ENCODE measurements at places on chromosomes 11 and 22.

GRCh38 chr11:21650961-21651360 lies 541.9 kb upstream of the ANO5 start:
- no peak for DNase-seq

DNA sequence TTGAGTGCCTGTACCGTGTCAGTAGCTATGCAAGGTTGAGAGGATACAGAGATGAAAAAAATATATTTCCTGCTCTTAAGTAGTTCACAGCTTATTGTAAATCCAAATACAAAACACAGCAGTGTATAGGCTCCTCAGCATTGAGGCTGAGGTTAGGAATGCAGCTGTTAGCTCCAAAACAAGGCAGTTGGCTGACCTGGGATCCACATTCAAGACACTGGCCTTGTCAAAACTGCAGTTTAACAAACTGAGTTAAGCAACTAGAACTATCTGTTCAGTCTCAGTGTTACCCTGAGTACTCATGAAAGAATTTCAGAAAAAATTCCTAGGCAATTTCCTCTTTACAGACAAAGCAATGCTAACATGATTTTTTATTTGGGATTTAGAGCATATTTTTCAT lies 42.8 kb downstream of the REXO2 start:
- no peak for DNase-seq

DNA sequence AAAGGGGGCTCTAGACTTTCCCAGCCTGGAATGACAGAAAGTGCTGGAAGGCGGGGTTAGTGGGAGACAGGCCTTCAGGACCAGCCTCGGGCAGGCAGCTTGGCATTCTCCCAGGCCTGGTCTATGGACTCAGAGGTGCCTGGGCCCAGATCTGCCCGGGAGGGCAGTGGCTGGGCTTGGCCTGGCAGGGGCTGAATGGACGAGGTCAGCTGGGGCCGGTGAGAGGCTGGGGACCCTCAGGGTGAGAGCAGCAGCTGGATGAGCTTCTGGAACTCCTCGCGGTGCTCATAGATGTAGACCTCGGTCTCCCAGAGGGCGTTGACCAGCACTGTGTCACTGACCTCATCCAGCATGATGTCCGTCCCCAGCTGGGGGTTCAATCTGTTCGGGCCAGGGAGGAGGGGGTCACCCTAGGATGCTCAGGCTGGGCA lies 1.5 kb upstream of the BAIAP2L2 start:
- DNase-seq = no peak

GRCh38 chr22:18973264-18974031 lies 37.4 kb upstream of the PRODH start:
- no peak for DNase-seq

DNA sequence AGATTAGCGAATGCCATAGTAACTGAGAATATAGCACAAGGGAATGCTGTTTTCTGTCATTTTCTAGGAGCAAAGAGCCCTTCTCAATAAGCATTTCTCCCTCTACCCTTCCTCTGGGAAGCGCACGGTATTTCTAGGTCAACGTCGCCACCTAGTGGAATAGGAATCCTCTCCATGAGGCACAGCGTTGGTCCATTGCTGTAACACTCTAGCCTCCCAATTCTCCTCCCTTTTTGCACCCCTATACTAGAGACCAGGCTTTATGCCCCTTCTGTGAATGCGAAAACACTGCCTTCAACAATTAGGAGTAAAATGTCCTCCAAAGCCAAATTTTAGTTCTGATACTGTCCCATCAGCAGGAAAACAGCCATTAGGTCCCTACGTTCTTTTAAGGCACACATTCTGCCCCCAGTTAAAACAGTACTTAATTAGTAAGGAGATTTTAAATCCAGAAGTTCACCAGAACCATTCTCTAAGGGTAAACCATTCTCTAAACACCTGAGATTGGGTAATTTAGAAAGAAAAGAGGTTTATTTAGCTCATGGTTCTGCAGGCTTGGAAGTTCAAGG lies 12.8 kb upstream of the HYLS1 start:
- DNase-seq = peak; percentile 73

- DNase-seq = no peak
These were observed 21.8 kb upstream of the TP53AIP1 start for GRCh38 chr11:128964463-128964930.

- no peak for DNase-seq
These were observed 125.6 kb upstream of the BLID start for GRCh38 chr11:122241566-122241965.

DNA sequence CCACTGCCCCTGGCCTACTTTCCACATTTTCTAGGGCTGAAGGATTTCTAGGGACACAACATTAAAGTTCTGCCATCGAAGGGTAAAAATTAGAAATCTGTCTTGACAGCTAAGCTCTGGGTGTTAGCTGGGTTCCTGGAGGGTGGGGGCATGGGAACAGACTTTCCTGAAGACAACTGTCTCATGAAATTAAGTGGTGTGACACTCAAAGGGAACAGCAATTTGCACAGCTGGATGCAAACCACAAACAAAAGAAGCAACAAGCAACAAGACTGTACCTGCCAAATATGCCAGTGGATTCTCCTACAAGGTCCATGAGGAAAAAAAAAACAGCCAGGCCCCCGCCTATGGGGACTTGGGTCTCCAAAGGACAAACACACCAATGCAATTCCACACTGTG lies 32.5 kb downstream of the WT1 start:
- DNase-seq = no peak

GRCh38 chr11:66278363-66279091 lies 552 bp downstream of the CNIH2 start:
- DNase-seq = no peak

- DNase-seq = no peak
These were observed at the start of gene LIF for GRCh38 chr22:30245985-30246813. LIF (minus strand) TSS chr22:30246759; CDS start chr22:30246695, 64 bp downstream.

DNA sequence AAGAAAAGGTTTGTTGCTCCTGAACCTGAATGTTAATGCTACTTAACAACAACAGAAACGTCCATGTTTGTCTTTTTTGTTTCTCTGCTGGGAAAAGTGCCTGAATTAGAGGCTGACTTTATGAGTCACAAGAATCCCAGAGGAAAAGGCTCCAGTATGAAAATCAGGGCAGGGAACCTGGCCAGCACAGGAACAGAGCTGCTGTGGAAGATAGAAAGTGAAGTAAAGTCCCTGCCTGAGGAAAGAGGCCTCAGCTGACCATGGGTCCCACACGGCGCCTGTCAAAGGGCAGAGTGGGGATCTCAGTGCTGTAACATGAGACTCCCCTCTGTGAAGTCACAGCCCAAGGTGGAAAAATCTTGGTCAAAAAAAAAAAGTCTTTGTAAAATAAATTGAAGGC lies 632.3 kb upstream of the CCDC90B start:
- DNase-seq = no peak

GRCh38 chr11:133515107-133515506 lies 17.2 kb downstream of the OPCML start:
- DNase-seq = no peak

DNA sequence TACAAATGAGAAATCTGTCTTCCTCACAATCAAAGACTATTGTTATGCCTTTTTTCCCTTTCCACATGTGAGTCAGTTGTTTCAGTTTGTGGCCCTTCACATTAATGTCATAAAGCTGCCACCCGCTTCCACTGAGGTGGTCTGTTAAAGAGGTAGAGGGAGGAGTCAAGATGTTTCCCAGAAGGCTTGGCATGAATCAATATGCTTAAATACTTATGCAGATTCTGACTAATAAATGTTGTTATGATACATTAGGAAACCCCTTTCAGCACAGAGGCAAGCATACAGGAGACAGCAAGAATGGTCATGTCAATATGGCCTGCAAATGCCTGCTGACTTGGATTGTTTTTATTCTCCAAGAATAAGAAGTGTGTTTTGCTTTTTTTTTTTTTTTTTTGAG lies 6.5 kb downstream of the RTN3 start:
- DNase-seq = no peak

- no peak for DNase-seq
These were observed 9.6 kb downstream of the MGAT3 start for GRCh38 chr22:39466228-39467006.

GRCh38 chr22:42287174-42287890 lies 16.9 kb upstream of the TCF20 start:
- DNase-seq = no peak

- no peak for DNase-seq
These were observed 3.8 kb upstream of the CPT1A start for GRCh38 chr11:68845351-68846002.

- no peak for DNase-seq
These were observed 106.9 kb upstream of the SORL1-AS1 start for GRCh38 chr11:121559606-121560200.

GRCh38 chr11:65524014-65524740 lies 706 bp upstream of the SCYL1 start:
- no peak for DNase-seq

DNA sequence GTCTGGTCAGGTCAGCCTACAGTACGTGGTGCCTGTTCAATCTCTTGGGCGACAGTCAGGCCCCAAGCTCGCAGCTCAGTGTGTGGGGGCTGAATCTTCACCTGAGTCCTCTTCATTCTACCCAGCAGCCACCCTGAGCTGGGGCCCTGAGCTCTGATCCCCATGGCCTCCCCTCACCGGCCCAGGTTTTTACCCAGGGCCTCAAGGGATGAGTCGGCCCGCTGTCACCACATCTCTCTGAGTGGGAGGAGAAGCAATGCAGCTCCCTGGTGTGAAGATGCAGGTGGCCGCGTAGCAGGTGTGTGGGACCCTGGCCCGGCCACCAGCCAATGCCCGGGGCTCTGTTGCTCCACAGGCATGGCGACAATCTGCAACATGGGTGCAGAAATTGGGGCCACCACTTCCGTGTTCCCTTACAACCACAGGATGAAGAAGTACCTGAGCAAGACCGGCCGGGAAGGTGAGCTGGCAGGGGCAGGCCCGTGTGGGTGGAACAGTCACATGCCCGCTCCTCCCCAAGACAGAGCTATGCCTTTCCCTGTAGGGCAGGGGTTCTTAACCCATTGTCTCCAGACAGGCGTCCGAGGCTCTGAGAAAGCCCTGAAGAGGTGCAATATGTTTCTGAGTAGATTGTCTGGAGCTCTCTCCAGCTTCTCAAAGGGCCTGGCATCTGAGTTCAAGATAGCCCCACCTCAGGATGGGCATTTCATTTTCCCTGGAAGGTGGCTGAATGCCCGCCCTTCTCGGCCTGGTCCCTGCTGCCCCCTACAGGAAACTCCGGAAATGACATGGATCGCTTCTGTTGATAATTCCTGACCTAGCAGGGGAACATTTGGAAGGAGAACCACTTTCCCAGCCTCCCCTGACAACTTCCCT lies 26.9 kb downstream of the POLR3H start:
- peak; percentile 80 for DNase-seq

DNA sequence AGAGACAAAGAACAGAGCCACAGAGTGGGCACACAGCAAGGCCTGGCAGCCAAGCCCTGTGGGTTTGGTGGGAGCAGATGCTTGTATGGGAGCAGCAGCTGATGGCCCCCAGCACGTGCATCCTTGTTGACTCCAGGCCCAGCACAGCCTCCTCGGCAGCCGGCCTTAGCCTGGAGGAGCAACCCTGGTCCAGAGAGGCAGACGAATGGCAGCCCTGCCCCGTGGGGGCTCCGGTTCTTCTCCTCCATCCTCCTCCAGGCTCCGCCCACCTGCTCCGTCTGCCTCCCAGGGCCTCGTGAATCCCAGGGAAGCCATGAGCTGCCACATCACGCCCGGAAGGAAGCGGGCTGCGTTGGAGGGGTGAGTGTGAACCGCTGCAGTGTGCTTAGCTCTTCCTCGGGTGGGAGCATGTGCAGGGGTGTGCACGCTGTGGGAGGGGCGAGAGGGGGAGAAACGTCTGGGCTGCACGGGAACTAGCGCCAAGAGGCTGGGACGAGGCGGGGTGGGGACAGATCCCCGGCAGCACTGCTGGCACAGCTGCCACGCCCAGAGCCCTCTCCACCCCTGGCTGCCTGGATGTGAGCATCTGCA lies 36.3 kb upstream of the JAM3 start:
- peak; percentile 86 for DNase-seq

DNA sequence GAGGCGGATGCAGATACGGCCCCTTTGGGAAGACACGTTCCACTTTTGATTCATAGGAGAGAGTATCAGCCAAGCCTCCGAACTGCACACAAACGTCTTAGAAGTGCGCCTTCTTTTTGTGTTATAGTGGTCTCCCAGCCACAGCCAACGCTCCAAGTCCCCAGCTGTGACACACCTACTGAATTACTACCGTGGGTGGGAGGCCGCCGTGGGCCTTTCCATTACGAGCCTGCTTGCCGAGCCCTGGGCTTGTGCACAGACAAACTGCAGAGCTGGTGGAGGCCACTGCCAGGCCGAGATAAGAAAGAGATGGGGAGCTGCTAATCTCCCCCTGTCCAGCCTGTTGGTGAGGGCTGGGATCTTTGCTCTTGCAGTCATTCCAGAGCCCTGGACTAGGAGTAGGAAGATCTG lies 761 bp downstream of the HMBS start:
- no peak for DNase-seq

DNA sequence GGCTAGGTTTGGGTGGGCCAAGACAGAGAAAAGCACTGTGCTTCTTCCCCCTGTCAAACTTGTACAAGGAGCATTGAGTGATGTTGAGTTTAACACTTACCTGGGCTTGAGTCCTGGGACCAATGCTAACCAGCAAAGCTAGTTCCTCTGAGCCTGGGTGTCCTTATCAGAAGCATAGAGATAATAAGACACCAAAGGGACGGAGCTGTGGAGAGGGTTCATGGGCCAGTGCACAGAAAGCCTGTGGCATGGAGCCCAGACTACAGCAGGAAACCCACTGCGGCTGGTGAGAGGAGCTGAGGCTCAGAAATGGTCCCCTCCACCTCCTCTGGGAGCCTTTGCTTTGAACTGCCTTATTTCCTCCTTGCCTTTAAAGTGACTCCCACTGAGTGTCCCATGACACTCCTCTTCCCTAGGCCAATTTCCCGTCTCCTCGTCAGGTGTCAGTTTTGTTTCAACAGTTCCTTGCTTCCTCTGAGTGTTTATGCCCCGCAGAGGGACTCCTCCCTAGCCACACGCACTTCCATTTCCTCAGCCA lies 9.4 kb downstream of the SLCO2B1 start:
- DNase-seq = no peak

DNA sequence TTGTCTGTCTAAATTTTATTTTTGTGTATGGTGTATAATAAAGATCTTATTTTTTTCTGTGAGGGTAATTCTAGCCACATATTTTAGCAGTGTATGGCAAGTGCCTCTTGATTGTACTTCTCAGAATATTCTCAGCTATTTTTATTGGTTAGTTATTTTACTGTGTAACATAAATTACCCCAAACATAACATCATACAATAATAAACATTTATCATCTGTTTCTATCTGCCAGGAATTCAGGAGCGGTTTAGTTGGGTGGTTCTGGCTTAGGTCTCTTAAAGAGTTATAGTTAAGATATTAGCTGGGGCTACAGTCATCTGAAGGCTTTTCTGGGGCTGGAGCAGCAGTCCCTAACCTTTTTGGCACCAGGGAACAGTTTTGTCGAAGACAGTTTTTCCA lies 47.8 kb downstream of the PPFIBP2 start:
- no peak for DNase-seq
